NCI-H226 (cell line): ENCODE measurements at places on chromosomes 4 and X.

GRCh38 chrX:5250106-5250505, 978.6 kb downstream of the NLGN4X start:
- DNase-seq: no peak

- peak; percentile 14 for DNase-seq
These were observed 6.0 kb downstream of the RPA4 start for GRCh38 chrX:96889726-96890125.

DNA sequence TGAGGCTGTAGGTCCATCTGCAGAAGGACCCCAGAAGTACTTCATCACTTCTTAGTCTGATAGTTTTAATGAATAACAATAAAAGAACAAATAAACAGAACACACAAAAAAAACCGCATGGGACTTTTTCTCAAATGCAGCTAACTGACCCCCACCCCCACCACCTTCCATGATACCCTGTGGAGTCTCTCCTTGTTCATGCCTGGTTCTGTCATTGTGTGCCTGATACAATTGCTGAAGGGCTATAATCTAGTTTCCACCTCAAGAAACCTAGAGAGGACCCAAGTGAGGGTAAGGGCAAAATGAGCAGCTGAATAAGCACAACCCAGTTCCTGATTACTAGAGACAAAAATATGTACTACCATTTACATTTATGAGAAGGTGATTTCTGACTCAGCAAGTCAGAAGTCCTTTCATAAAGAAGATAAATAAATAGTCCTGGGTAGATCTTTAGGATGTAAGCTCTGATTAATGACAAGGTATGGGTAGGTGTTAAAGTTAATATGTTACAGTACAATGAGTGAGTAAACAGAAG, 155.1 kb downstream of the TMA16 start:
- no peak for DNase-seq

DNA sequence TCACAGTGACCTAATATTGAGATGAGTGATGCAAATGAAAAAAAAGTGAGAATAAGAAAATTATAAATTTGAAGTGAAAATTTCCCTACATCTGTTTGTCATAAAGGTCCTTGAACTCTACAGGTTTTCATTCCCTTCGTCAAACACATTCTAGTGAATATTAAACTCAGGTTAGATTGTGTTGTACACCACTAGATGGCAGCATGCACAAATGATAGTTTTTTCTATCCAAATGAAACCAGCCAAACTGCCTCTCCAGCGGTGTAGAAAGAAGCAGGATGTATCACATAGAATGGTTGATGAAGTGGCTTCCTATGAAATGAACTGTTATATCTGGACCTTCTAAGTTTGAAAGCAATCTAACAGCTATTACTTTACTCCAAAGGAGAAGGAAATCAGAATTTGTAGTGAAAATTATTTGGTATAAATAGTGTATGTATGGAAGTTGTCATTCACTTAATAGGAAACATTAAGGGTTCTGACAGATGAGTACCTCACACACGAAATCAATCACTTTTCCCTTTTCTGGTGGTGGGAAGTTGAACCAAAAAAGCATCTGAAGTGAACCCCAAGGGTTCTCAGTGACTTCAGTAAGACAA, 382.7 kb downstream of the UNC5C start:
- DNase-seq: peak; percentile 40

DNA sequence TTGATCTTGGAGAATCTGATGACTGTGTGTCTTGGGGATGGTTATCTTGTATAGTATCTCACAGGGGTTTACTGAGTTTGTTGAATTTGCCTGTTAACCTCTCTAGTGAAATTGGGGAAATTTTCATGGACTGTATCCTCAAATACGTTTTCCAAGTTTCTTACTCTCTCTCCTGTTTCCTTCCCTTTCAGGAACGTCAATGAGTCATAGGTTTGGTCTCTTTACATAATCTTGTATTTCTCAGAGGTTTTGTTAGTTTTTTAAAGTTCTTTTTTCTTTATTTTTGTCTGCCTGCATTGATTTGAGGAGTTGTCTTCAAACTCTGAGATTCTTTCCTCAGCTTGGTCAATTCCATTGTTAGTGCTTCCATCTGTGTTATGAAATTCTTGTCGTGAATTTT, 227.7 kb upstream of the GPRIN3 start:
- no peak for DNase-seq

DNA sequence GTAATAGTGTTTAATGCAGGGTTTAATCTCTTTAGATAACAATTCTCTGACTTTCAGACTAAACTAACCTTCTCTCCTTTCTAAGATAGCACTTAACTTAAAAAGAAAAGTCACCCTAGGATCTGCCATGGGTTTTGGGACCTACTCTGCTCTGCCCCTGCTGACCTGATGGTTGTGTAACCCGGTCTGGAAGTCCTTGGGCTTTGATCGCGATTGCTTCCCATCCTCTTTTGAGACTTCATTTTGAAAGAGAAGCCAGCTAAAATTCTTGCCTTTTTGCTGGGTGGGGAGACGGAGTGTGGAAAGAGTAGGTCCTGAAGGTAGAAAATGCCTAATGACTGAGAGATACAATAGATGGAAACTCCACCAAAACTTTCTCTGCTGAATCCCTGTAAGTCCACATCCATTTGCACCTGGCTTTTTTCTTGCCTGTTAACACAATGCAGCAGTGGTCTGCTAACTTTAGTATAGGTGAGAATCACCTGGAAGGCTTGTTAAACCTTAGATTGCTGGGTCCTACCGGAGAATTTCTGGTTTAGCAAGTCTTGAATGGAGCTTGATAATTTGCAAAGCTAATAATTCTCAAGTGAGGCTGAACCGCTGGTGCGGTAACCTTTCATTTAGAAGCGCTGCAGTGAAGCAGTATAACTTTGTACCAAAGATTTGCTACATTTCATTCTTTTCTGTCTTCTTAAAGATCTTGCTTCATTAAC, 45.6 kb upstream of the CCSER1 start:
- DNase-seq: no peak

- DNase-seq: no peak
These were observed 70.5 kb downstream of the HPGD start for GRCh38 chr4:174451718-174452296.

DNA sequence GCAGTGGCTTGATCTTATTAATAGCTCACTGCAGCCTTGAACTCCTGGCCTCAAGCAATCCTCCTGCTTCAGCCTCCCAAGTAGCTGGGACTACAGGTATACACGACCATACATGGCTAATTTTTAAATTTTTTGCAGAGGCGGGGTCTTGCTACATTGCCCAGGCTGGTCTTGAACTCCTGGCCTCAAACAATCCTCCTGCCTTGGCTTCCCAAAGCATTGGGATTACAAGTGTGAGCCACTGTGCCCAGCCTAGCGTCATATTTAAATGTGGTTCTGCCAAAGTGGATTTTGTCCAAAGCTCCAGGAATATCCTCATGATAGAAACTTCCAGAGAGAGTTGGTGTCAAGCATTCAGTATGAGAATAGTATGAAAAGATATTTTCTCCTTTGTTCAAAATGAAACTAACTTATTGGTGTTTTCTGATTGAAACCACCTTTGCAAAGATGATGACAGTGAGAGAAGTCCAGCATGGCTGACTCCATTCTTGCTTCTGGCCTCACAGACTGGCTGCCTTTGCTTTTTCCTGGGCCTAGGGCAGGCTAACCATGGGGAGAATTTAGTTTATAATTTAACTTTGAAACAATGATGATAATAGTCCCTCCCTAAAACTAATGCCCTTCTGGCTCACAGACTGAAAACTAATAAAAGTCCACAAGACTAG, 129.0 kb downstream of the C4orf51 start:
- DNase-seq: no peak

GRCh38 chr4:34466411-34466810, 1777.9 kb downstream of the ARAP2 start:
- DNase-seq: no peak

DNA sequence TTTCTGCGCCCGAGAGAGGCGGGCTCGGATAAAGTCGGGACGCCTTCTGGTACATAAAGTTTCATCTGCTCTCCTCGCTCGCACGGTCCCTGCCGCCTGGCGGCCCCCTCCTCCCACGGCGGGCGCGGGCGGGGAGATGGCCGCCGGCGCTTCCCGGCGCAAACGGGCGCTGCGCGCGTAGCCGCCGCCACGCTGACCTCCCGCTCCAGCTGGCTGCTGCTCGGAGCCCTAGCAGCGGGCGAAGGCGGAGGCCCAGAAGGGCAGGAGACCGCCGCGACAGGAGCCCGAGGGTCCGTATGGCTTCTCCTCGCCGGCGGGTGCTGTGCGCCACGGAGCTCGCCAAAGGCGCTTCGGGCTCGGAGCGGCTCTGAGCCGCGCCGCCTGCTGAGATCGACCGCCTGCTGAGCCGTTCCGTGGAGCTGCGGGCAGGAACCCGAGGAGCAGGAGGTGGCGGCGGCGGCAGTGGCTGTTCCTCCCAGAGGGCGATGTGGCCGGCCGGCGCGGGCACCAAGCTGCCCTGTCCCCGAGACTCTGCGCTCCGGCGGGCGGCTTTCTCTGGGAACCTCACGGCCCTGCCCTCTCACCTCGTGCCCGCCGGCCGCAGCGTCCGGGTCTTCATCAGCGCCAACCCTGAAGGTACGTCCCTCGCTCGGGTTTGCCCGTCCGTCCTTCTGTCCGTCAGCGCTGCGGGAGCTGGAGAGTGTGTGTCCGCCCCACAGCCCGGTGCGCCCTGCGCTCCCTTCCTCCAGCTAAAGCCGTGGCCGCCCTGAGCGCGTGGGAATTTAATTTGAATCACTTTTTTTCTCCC, at the start of gene NWD2:
Gene NWD2, plus strand, starts transcription at position 161 of the 808 bp plus-strand sequence. Its CDS starts 325 bp downstream, at position 486.
- DNase-seq: no peak
